Substantia nigra (tissue), 51 donors: ENCODE measurements at places on chromosomes 1 and 21.
A peak's percentile ranks its signal among the peaks of the same experiment; 100 is the strongest.

GRCh38 chr21:38834725-38835124, 29.0 kb downstream of the ETS2 start:
- no peak for DNase-seq

GRCh38 chr1:151519667-151520066, 8.5 kb downstream of the CGN start:
- no peak for DNase-seq

DNA sequence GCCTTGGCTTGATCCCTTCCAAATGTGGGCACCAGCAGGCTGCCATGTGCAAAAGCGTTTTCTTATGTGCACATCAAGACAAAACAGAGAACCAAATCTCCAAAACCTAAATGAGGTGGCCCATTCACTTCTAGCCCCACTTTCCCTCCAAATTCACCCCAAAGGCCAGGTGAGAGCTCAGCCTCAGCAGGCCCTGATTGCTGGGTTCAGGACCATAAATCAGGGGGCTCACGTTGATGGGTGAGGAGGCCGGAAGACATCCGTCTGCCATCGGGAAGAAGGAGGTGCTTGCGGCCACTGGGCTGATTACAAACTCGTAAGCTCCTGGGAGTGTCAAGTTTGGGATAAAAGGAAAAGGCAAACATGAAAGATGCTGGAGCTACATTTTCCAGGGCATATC, 86.7 kb upstream of the CLDN14 start:
- DNase-seq, result no peak

- DNase-seq, result no peak
These were observed 77.4 kb downstream of the DESI2 start for GRCh38 chr1:244730153-244730933.

- no peak for DNase-seq
These were observed 3.4 kb downstream of the FOXO6 start for GRCh38 chr1:41364442-41365319.

- DNase-seq, result no peak
These were observed 48.6 kb downstream of the MIGA1 start for GRCh38 chr1:77828098-77828497.

DNA sequence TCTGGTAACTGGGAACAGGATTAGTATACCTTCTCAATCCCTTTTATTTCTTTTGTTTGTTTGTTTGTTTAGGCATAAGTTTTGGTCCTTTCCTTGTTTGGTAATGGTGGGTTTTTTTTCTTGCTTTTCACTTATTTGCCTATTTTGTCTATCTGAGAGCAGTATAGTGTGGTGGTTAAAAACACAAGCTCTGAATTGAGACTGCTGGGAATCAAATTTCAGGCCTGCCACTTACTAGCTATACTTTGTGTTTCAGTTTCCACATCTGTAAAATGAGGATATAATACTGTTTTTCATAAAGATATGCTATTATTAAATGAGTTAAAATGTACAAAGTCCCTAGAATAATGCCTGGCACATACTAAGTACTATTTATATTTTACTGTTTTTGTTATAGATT, 81.6 kb upstream of the IVNS1ABP start:
- no peak for DNase-seq

GRCh38 chr1:981491-981954, 370 bp downstream of the PERM1 start:
- DNase-seq, result no peak

GRCh38 chr1:235854347-235854746, 12.4 kb downstream of the LYST start:
- DNase-seq, result no peak

DNA sequence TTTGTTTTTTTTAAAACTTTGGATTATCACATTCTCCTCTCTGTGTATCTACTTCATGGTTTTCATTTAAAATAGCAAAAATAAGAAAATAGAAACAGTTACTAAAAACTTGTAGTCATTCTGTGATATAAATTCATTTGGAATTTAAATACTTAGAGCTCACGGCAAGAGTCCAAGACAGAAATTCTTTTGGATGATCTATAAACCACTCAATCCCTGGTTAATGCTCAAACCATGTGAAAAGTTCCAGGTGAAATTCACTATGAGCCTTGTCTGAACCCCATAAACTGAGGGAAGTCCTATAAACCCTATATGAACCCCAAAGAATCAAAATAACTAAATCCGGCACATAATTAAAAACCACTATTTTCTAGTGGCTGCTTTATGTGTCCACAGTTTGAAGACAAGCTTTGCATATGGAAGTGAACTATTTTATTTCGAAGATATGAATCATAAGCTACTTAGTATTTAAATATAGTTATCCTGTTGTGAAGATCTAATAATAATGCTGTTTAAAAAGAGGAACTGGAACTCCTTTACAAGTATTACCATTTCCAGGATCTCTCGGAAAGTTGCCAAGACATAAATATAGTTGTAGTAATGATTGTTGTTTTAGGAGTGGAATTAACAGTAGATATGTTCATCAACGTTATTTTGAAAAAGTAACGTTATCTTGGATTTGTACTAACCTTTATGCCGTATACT, 163.5 kb downstream of the NFIA start:
- no peak for DNase-seq

GRCh38 chr21:36193200-36193599, 36.6 kb downstream of the DOP1B start:
- no peak for DNase-seq

GRCh38 chr1:46675549-46676314, 4.1 kb downstream of the TEX38 start:
- DNase-seq, result no peak

DNA sequence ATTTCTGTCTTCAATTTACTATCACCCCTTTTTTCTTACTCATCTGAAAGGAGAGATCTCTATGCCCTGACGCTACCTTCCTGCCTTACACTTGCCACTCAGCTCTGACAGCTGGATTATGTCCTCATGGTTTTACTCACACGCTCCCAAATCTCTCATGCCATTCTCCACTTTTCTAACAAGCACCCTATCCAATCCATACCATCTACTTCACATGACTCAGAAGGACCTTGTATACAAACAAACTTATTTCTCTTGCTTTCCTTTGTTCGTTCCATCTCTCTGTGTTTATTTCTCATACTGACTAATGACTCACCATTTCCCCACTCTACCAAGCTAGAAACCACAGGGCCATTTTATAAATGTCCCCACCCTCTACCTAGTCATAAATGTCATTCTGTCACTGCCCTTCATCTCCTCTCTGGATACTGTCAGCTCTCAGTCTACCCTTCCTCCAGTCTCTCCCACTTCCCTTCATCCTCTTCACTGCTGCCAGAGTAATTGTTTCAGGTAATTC, 87.3 kb downstream of the USP24 start:
- no peak for DNase-seq

- DNase-seq, result no peak
These were observed 12.3 kb downstream of the MAPKAPK2 start for GRCh38 chr1:206696812-206697585.

GRCh38 chr1:224631462-224632115, 15.5 kb downstream of the CNIH3 start:
- DNase-seq, result no peak

- DNase-seq, result no peak
These were observed 3.8 kb upstream of the PADI3 start for GRCh38 chr1:17244821-17245740.

DNA sequence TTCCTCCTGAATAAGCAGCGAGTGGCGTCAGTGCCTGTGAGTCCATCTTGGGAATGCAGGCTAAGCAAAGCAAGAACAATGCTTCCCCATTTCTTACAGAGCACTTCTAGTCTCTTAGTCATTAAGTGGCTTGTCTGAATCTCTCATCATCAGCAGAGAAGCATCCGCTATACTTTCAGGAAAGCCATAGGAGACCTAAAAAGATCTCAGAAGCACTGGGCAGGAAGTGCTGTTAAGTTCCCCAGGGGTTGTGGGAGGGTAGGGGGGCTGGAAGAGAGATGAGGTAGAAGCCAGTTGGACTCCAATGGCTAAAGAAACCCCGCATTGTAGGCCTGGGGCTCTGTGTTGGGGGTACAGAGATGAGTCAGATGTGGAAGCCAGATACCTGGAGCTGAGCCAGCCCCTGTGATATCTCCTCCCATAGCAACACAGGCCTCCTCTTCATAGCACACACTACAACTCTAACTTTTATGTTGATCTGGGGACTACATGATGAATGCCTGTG, 44.9 kb downstream of the SYT6 start:
- no peak for DNase-seq

- DNase-seq, result no peak
These were observed 173.2 kb upstream of the ATP1B1 start for GRCh38 chr1:168933141-168933805.

DNA sequence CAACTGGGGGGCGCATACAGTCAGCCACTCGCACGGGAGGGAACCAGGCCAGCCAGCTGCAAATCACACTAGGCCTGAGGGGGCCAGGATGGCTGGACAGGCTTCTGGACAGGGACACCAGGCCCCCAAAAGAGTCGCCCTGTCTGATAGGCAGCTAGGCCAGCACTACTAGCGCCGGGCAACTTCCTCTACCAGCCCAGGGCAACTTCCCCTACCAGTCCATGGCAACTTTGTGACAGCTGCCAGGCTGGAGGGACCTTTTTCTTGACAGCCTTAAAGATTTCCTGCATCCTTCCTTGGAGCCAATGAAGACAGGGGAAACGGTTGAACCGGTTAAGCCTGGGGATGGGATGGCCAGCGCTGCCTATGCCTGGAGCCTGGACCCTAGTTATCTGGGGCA, 5.1 kb downstream of the IFFO2 start:
- DNase-seq, result no peak

DNA sequence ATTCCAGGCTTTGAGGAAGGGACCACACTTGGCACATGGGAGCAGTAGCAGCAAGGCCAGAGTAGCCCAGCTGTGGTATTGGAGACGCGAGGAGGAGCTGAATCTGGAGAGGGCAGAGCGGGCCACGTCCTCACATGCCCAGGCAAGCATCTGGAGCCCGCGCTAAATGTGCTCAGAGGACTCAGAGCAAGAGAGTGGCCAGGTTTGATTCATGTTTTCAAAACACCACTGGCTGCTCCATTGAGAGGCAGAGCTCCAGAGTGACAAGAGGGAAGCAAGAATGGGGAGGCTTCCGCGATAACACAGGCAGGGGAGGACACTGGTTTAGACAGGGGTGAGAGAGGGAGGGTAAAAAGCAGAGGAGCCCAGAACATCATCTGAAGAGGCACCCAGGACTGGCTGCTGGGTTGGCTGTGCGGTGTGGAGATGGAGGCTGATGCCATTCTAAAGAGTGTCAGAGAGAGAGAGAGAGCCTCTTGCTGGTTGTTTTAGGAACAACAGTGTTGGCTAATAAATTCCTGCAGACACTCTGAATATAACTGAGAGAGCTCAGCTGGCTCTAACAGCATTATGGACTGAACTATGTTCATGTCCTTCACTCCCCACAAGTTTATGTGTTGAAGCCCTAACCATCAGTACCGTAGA, 32.3 kb downstream of the RCAN1 start:
- DNase-seq, result no peak

GRCh38 chr1:227911376-227911775, 36.4 kb downstream of the WNT9A start:
- no peak for DNase-seq

GRCh38 chr21:17682924-17683323, 70.2 kb upstream of the BTG3 start:
- DNase-seq, result no peak

- no peak for DNase-seq
These were observed 4.8 kb downstream of the MX2 start for GRCh38 chr21:41366522-41367151.

GRCh38 chr1:232339073-232339472, 290.9 kb downstream of the SIPA1L2 start:
- no peak for DNase-seq

DNA sequence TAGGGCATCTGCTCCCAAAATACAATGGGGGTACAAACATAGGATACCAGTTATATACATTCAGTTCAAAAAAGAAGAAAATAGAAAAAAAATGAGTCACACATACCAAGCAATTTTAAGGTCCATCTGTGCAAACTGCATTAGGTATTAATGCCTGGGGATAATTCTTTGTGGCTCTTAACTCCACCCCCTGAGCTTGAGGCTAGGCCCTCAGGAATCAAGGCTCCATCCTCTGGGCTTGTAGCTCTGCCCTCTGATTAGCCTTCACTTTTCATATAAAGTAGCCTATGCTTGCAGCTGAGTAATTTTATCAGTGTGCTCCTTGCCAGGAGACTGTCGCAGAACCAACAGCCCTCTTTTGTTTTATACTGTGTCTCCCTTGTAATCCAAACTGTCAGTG, 69.9 kb upstream of the BACE2 start:
- DNase-seq, result no peak

GRCh38 chr1:96487394-96487793, 234.2 kb upstream of the PTBP2 start:
- DNase-seq, result no peak

GRCh38 chr1:204263254-204263910, 49.6 kb upstream of the GOLT1A start:
- DNase-seq, result peak; percentile 28

DNA sequence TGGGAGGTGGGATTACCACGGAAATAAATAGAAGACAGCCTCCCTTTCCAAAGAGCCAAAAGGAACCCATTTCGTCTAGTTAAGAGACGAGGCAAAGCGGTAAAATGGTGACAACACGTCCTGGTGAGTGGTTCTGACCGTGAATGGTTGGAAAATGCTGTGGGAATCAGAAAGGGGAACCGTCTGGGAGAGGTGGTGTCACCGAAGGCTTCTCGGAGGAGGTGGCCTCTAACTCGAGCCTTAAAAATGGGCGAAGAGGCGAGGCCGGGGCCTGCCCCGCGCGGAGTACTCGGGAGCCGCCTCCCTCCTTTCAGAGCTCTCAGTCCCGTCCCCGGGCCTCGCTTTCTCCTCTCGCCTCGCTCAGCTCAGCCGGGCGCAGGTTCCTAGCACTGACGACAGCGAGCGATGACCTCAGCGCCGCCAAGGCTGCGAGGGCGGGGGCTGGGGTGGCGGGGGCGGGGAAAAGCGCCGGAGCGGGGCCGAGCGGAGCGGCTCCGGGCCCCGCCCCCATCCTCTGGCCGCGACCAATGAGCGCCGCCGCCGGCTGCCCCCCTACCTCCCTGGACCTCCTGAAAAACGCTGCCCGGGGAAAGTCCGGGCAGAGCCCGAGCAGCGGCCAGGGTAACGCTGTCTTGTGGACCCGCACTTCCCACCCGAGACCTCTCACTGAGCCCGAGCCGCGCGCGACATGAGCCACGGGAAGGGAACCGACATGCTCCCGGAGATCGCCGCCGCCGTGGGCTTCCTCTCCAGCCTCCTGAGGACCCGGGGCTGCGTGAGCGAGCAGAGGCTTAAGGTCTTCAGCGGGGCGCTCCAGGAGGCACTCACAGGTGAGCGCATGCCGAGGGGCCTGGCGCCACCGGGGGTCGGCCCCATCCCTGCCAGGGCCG, at the start of gene BTG2:
Gene BTG2, plus strand, starts transcription at position 601 of the 890 bp plus-strand sequence. Its CDS starts 88 bp downstream, at position 689.
- peak; percentile 90 for DNase-seq

GRCh38 chr1:53633073-53633704, 105.8 kb downstream of the GLIS1 start:
- no peak for DNase-seq

GRCh38 chr1:59063501-59063900, 233.4 kb upstream of the FGGY start:
- DNase-seq, result no peak
